Activated CD4-positive, alpha-beta T cell treated with anti-CD3 and anti-CD28 coated beads, Interleukin-2, amount 50 U/mL, for 4 hours (primary cell): ENCODE measurements at places on chromosomes 4 and X.

- no peak for DNase-seq
Observed at GRCh38 chrX:108702530-108702929, 33.8 kb downstream of the IRS4 start.

DNA sequence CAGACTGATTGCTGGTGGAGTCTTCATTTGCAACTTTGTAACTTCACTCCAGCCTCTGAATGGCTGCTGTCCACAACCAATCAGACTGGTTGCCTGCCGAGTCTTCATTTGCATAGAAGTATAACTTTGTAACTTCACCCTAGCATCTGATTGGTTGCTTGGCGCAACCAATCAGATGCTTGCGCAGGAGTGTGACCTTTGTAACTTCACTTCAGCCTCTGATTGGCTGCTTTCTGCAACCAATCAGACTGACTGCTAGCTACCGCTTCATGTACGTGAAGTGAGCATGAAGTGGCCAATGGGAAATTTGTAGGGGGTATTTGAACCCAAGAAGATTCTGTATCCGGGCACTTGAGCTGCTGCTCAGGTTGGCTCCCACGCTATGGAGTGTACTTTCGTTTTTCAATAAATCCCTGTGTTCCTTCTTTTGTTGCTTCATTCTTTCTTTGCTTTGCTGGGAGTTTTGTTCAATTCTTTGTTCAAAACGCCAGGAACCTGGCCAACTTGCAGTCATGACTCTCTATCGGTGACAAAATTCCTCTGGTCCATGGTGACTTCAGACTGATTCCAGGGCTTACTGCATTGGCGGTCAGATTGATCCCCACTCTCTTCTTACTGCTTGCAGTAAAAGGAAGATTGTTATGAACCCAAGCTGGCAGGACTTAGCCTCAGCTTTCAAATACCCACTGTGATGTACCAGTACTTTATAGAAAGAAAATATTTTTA lies 46.4 kb upstream of the FGG start:
- DNase-seq, result no peak

DNA sequence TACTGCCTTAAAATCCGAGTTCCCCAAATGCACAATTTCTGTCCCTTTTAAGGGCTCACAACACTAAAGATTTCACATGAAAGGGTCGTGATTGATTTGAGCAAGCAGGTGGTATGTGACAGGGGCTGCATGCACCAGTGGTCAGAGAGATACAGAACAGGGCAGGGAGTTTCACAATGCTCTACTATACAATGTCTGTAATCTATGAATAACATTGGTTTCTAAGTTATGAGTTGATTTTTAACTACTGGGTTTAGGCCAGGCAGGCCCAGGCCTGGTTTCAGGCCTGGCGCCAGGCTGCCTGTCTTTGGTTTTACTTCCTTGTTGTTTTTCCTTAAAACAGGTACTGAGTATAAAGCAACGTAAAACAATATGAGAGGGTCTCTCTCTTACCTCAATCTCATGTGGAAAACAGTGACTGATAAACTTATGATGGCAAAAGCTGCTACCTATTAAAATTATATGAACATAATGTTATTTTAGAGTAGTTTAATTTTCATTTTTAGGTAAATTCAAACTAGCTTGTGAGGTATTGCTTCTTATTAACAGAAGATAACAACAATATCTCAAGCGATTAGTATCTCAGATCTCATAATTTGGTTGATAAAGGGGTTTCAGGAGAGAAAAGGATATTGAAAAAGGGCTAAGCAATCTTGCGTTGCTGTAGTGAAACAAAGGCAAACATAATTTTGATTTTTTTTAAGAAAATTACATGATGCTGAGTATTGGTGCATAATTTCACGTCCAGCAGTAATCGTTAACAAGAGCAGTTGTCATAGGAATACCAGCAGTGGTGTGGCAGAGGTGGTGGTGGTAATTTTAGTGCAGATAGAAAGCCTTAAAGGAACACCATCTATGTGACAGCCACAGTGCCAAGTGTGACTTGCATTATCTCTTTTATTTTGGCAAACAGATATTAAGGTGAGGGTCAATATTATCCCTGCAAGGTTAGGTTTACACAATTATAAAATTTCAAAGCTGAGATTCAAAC lies 944.4 kb upstream of the GRID2 start:
- DNase-seq, result no peak

DNA sequence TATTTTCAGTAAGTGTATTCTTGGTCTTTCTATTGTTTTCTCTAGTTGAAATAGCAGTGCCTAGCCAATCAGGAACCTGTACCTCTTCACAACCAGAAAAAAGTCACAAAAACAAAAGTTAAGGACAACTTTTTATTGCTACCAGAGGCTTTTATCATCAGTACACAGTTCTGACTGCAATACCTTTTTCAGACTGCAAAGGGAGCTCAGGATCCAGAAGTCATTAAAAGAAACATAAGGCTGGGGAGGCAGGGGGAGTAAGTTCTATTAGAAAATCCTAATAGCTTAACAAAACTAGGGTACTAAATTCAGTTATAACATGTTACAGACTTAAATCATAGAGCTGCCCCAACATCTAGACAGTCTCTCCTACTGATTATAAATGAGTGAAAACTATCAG lies 28.8 kb downstream of the CCNI start:
- no peak for DNase-seq

DNA sequence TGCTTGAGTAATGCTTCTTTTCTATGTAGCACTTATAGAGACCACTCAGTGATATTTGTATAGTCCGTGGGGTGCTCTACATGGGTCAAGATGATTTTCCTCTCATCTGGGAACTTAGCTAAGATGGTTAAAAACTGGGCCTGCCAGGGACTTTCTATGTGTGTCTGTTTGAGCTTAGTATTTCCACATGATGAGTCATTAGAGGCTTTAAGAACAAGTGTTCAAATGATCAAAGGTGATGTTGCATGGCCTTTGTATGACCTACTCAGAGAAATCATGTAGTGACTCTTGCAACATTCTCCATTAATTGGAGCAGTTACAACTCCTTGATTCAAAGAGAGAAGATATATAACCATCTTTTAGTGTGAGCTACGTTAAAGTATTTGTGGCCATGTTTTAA lies 1480.5 kb upstream of the IGFBP7 start:
- no peak for DNase-seq

DNA sequence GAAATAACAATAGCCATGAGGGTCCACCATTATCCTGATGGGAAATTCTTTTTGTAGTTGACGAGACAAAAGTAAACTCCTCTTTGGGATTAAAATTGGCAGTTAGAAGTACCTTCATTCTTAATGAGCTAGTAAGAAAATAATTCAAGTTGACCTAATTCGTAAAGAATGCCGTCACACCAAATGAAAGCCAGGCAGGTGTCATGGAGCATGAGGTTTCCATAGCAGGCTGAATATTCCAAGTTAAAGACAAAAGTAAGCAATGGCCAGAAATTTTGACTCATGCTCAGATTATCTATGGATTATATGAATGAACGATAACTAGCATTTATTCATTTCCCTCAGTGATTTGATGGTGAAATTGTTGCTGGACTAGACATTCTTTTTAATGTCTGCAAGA lies 192.2 kb upstream of the FAT1 start:
- no peak for DNase-seq

DNA sequence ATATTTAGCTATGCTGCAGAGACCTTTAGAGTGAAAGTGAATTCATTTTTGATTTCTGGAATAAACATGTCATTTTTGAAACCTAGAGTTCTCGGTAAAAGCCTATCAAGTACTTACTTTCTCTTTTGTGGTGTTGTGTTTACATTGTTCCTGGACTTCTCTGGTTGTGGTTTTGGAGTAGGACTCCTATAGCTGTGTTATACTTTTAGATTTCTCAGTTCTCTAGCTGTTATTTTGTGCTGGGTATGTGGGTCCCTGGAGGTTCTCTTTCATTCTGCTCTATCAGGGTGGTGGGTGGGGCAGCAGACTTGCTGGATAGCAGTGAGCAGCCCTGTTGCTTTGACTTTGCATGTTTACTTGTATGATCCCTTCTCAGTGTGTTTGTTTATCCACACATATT lies 25.6 kb upstream of the MSMO1 start:
- DNase-seq, result no peak

- DNase-seq, result no peak
Observed at GRCh38 chr4:53840643-53841042, 223.8 kb downstream of the CHIC2 start.

- no peak for DNase-seq
Observed at GRCh38 chr4:3075652-3075981, 1.1 kb downstream of the HTT start.

DNA sequence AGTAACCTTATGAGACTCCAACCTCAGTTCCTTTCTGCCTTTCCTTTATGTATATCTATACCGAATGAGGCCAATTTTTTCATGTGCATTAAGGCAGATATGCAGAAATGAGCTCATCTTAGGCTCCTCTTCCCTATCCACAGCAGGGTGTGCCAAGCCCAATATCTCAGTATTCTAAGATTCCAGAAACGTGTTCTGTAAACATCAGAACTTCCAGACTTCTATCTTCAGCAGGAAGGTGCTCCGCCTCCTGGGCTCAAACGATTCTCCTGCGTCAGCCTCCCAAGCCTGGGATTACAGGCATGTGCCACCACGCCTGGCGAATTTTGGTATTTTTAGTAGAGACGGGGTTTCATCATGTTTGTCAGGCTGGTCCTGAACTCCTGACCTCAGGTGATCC lies 31.0 kb upstream of the CCNG2 start:
- no peak for DNase-seq

DNA sequence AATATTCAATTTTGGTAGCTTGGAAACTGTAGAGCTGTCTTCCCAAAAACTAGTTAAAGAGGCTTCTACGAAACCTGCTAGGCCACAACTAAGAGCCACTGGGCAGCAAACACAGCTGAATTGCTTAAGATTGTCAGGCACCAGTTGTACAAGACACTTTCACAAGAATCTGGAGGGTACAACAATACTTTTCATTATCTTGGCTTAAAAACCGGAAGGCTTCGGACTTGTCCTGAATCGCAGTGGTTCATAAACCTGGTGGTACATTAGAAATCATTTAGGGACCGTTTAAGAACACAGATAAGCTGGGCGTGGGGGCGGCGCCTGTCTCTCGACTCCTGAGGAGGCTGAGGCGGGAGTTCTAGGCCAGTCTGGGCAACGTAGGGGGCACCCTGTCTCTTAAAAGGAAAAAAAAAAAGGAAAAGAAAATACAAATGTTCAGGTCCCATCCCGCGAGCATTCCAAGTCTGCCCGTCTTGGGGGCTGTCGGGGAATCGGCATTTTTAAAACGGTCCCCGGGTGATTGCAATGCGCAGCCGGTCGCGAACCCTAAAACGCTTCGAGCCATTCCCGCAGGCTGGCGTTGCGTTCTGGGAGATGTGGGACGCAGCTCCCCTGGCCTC lies 763 bp downstream of the PYURF start:
- DNase-seq, result peak; percentile 19

DNA sequence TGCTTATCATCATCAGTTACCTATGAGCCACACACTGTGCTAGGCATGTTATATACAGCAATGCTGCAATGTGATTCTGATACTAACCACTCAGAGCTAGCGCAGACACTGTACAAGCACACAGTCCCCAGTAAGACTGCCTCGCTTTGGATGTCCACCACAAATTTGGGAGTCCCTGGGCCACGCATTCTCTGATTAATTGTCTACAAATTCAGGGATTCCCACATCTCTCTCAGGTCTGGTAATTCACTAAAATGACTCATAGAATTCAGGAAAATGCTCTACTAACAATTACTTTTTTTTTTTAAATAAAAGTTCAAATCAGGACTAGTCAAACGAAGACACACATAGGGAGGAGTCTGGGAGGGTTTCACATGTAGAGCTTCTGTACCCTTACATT lies 652.1 kb upstream of the AADAT start:
- no peak for DNase-seq

GRCh38 chr4:67130411-67130810 lies 414.9 kb downstream of the CENPC start:
- DNase-seq, result no peak

- DNase-seq, result no peak
Observed at GRCh38 chr4:177367336-177367735, 57.7 kb downstream of the NEIL3 start.

DNA sequence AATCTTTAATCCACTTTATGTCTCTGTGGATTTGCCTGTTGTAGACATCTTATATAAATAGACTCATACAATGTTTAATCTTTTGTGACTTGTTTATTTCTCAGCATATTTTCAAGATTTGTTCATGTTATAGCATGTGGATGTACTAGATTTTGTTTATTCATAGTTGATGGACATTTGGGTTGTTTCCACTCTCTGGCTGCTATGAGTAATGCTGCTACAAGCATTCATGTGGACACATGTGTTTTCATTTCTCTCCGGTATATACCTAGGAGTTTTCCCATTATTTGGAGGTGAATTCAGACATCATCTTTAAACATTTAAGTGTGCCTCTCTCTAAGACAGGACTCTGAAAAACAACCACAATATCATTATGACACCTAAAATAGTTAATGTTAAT lies 2.3 kb downstream of the IKBKG start:
- DNase-seq, result no peak
